Right cardiac atrium (tissue), 5 donors: ENCODE measurements at places on chromosomes 13 and 19. TPM values are rescaled to one million over a fixed set of nuclear protein-coding genes. Genes with fewer than 3 reads are reported as not detected.

Gene RNF225
- not detected for polyA plus RNA-seq

Gene FLT3
- 0.09 TPM for polyA plus RNA-seq

Gene IGFL4
- not detected for polyA plus RNA-seq

Gene PRR20A
- polyA plus RNA-seq: not detected

Gene CAMSAP3
- polyA plus RNA-seq: 0.29 TPM

Gene NTN5
- polyA plus RNA-seq: 0.14 TPM

Gene MEDAG
- 7.3 TPM for polyA plus RNA-seq

Gene ZNF829
- polyA plus RNA-seq: 1.6 TPM
